ENCODE measurements at places on chromosomes 1 and 21.

DNA sequence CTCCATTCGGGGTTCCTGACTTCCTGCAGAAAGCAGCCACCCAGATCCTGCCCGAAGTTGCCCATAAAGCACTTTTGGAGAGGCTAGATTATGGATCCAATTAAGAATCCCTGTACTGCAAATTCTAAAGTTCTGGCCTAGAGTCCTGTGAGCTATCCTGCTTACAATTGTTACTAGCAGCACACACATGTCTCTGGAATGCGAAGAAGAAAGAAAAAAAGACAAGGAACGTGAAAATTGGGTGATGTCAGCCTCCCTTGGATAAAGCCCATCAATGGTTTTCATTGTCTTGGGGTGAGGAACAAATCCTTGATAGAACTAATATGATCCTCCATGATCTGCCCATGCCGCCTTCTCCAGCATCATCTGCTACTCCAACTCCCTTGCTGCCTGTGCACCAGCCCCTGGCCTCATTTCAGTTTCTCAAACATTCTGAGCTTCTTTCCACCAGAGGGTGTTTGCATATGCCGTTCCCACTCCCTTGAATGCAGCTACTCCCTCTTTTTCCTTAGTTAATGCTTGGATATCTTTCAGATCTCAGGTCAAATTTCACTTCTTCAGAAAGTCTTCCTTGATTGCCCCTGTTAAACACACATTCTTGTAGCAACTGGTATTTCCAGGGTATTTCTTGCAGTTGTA, 94.0 kb downstream of the ST6GALNAC5 start:
- DNase-seq, result no peak
- no peaks in the 10 kb centered on the region for H3K36me3 ChIP-seq
- H3K27ac ChIP-seq, result no peak overlapping the region
- H3K27me3 ChIP-seq, result no peaks in the 10 kb centered on the region

DNA sequence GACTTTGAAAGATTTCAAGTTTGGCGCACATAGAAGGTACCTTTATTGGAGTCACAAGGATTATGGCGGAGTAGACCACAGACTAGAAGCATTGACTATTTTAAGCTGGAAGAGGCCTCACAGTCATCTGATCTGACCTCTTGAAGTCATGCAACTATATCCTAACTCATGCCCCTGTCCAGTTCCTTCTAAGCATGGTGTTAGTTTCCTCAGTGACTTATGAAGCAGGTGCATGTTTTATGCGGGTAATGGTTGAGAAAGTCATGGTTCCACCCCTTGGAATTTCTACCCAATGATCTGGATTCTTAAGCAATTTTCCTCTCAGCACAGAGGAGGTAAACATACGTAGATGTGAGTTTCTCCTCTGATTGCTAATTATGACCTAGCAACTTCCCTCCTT, 11.7 kb downstream of the OLFML3 start:
- H3K36me3 ChIP-seq, result no peaks in the 10 kb centered on the region
- H3K4me1 ChIP-seq, result no peaks in the 10 kb centered on the region
- DNase-seq, result no peak
- H3K4me3 ChIP-seq, result no peak overlapping the region
- no peak overlapping the region for H3K27ac ChIP-seq

GRCh38 chr1:220348211-220348610, 76.0 kb upstream of the RAB3GAP2 start:
- H3K27ac ChIP-seq, result no peak overlapping the region
- no peaks in the 10 kb centered on the region for H3K4me1 ChIP-seq
- no peaks in the 10 kb centered on the region for H3K27me3 ChIP-seq
- no peak for DNase-seq
- H3K4me3 ChIP-seq, result no peak overlapping the region

GRCh38 chr1:220775240-220775853, 11.4 kb upstream of the MTARC1 start:
- H3K36me3 ChIP-seq, result no peaks in the 10 kb centered on the region
- no peak for DNase-seq
- no peak overlapping the region for H3K4me3 ChIP-seq
- H3K27ac ChIP-seq, result no peak overlapping the region
- H3K27me3 ChIP-seq, result peaks cover 7% of the 10 kb centered on the region

GRCh38 chr1:240036526-240036925, 55.2 kb upstream of the FMN2 start:
- H3K4me3 ChIP-seq, result no peak overlapping the region
- H3K27me3 ChIP-seq, result no peaks in the 10 kb centered on the region
- DNase-seq, result no peak
- H3K4me1 ChIP-seq, result no peaks in the 10 kb centered on the region
- no peak overlapping the region for H3K27ac ChIP-seq
- H3K36me3 ChIP-seq, result no peaks in the 10 kb centered on the region

Measured in T-cell (primary cell).